ENCODE measurements at places on chromosomes 13 and 19. TPM values are rescaled to one million over a fixed set of nuclear protein-coding genes. Genes with fewer than 3 reads are reported as not detected.

Gene CPT1C
- total RNA-seq = 0.80 TPM

Gene TMEM221
- not detected for total RNA-seq

Gene MISP3
- total RNA-seq = 1.2 TPM

Gene ZNF667
- total RNA-seq = not detected

Gene TNNT1
- 0.62 TPM for total RNA-seq

Gene CARS2
- total RNA-seq = 76.9 TPM

Gene LRFN3
- 7.3 TPM for total RNA-seq

Gene TPTE2
- 0.96 TPM for total RNA-seq

Gene TMEM259
- 144 TPM for total RNA-seq

Gene OR10H1
- total RNA-seq = not detected

Gene DPF1
- 4.0 TPM for total RNA-seq

Gene CABP5
- total RNA-seq = not detected

Gene EPN1
- total RNA-seq = 88.5 TPM

Gene GGACT
- 7.6 TPM for total RNA-seq

Gene HTR2A
- total RNA-seq = not detected

Gene DCLK1
- not detected for total RNA-seq

Gene FGF22
- total RNA-seq = not detected

Gene MEIS3
- total RNA-seq = 0.21 TPM
